ENCODE measurements at places on chromosomes 3 and 15. TPM values are rescaled to one million over a fixed set of nuclear protein-coding genes. Genes with fewer than 3 reads are reported as not detected.

The SLC26A6 gene
- total RNA-seq = 9.4 TPM

The CRABP1 gene
- total RNA-seq = 8.9 TPM

The FANCD2OS gene
- total RNA-seq = not detected

The MCF2L2 gene
- total RNA-seq = under 0.01 TPM

The PLA2G4D gene
- total RNA-seq = not detected

The CD276 gene
- 40.7 TPM for total RNA-seq

The ATP2B2 gene
- total RNA-seq = 3.7 TPM

The UCN2 gene
- total RNA-seq = not detected

The NSUN3 gene
- 17.2 TPM for total RNA-seq

The GPR15 gene
- total RNA-seq = not detected

The BCHE gene
- total RNA-seq = 42.3 TPM

The GOLGA6L25 gene
- total RNA-seq = not detected

The C3orf22 gene
- total RNA-seq = under 0.01 TPM

The SERINC4 gene
- total RNA-seq = under 0.01 TPM

The DNASE1L3 gene
- 1.0 TPM for total RNA-seq

The GCNT3 gene
- total RNA-seq = not detected

The CA12 gene
- total RNA-seq = 1.6 TPM
